ENCODE measurements at places on chromosomes 7 and 10. TPM values are rescaled to one million over a fixed set of nuclear protein-coding genes. Genes with fewer than 3 reads are reported as not detected.

- DNase-seq, result peak; percentile 97
Measured at GRCh38 chr10:35300063-35300699, 36.1 kb upstream of the CCNY start.

GRCh38 chr7:45969940-45970339 lies 48.9 kb upstream of the IGFBP3 start:
- no peak for DNase-seq

- no peak for DNase-seq
Measured at GRCh38 chr10:106707657-106708056, 456.8 kb downstream of the SORCS1 start.

DNA sequence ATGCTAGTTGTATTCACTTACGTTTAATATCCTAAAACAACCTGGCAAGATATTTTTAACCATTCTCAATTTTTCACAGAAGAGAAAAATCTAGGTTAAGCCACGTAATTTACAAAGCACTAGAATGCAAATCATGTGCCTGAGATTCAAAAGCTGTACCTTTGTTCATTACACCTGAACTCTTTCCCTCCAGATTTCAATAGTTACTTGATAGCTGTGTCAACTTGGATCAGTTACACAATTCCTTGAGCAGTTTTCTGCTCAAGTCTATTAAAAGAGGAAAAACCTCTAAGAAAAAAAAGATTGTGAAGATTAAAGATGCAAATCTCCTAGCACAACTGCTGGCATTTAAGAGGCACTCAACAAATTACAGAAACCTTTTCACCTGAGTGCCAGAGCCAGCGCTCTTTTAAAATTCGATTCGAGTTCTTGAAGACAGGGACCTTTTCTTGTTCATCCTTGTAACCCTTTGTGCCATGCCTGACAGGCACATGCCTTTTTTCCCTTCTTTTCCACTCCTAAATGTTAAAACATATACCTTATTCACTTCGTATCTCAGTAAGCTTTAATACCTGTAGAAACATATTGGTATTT lies 886 bp downstream of the NSUN6 start:
- no peak for DNase-seq

- DNase-seq, result no peak
Measured at GRCh38 chr7:139725077-139725476, 52.7 kb downstream of the HIPK2 start.

GRCh38 chr7:73941836-73942551 lies 81.0 kb downstream of the TMEM270 start:
- no peak for DNase-seq

The COPG2 gene
- polyA plus RNA-seq, result 9.6 TPM

- DNase-seq, result no peak
Measured at GRCh38 chr7:3027005-3027845, 16.4 kb downstream of the CARD11 start.

DNA sequence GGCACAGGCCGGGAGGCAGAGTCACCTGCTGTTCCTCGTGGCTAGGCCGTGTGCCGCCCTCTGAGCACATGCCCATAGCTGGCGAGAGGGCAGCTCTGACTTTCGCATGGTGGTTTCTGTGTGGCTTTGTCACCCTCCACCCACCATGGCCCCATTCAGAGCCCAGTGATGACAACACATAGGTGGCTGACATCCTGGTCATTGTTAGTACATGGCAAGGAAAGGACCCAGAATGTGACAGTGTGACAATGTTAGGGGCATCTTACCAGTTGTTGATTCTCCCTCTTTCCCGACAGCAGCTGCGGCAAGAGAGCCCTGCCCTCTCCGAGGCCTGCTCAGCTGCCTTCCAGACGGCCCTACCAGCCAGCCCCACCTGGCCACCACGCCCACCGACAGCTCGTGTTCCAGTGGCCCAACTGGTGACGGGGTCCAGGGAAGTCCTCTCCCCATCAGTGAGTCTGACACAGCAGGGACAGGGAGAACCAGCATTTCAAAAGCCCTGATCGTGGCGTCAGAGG lies 52.2 kb downstream of the ZNF467 start:
- DNase-seq, result no peak

The CPXM2 gene
- not detected for polyA plus RNA-seq

The CALCR gene
- not detected for polyA plus RNA-seq

The SPAM1 gene
- not detected for polyA plus RNA-seq

DNA sequence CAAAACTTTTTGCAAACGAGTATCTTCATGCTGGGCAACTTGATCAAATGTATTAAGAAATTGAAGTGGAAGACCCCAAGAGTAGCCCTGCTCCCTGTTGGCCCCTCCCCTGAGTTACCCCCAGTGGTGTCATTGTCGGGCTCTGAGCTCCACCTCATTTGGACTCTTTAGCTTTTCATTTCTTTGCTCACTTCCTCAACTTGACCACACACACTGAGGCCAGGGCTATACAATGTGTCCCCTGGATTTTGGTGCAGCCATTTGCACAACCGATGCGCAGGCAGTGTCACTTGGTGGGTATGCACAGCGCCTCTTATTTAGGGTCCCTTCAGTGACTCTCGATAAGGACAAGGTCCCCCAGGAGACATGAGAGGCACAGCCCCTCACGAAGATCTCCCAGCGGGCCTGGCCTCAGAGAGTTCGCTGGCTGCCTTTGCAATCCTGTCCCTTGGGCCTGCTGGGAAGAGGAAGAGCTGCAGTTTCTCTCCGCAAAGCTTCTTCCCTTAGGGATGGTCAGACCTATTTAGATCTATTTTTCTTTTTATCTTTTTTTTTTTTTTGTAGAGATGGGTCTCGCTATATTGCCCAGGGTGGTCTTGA lies 2.5 kb upstream of the MUC3A start:
- no peak for DNase-seq

The PILRB gene
- 55.7 TPM for polyA plus RNA-seq

The SLC18A2 gene
- not detected for polyA plus RNA-seq

The MYPN gene
- not detected for polyA plus RNA-seq

DNA sequence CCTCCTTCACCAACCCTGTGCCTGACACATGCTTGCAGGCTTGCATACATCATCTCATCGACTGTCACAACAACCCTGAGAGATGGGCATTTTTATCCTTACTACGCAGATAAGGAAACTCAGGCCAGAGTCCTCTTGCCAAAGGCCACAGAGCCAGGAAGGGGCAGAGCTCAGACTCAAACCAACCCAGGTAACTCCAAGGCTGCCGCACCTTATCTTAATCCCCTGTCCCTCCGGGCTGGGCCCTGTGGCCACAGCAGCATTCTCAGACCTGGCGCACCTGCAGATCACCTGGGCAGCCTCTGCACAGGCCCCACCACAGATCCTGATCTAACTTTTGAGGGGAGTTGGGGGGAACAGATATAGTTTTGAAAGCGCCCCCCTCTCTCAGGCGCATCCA lies 35.1 kb downstream of the SORBS1 start:
- no peak for DNase-seq

- no peak for DNase-seq
Measured at GRCh38 chr10:34717429-34717828, 97.7 kb downstream of the PARD3 start.

GRCh38 chr10:84706431-84706830 lies 378.0 kb downstream of the CCSER2 start:
- DNase-seq, result no peak

The TMEM270 gene
- not detected for polyA plus RNA-seq

The FEZF1 gene
- not detected for polyA plus RNA-seq

The ZNF239 gene
- polyA plus RNA-seq, result not detected

Data from CD14-positive monocyte (primary cell).